ENCODE measurements at places on chromosomes 2 and 18. TPM values are rescaled to one million over a fixed set of nuclear protein-coding genes. Genes with fewer than 3 reads are reported as not detected.

The HJURP gene
- 33.9 TPM for total RNA-seq

GRCh38 chr18:74977041-74977440 is 231.9 kb downstream of the PTGR3 start:
- DNase-seq: no peak

The IL36A gene
- not detected for total RNA-seq

GRCh38 chr2:1618974-1619373 is 125.3 kb downstream of the PXDN start:
- no peak for DNase-seq

The DNPEP gene
- total RNA-seq: 76.8 TPM

DNA sequence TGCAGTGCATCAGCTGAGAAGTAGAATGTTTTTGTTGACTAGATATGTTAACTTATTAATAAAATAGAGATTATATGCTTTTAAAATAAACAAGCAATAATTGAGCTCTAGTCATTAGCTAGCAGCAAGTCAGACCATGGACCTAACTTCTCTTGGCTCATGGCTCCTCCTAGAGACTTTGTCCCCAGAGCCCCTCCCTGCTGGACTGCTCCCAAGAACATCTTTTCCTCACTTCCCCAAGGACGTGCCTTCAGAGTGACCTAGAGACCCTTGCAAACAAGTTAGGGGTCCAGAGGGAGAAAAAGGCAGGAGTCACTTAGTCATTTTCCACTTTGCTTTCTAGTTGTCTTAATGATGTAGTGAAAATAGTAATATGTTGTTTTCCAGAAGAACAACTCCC is 312.5 kb upstream of the NRP2 start:
- DNase-seq: no peak

- DNase-seq: no peak
Measured at GRCh38 chr2:16713011-16713423, 47.4 kb upstream of the CYRIA start.

DNA sequence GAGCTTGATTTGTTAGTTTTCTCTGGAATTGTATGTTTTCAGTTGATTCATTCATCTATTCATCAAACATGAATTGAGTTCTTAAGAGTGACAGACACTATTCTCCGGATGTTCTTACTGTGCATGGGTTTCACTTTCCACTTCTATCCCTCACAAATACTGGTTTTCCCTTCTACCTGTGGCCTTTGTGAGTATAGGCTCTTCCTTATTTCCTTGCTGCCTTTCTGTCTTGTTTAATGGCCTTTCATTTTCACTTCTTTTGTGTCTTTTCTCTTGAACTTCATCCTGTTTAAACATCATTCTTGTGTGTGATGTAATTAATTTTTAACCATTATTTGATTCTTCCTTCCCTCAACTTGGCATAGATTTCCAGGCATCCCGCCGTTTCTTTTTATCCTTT is 90.7 kb downstream of the CRIM1 start:
- no peak for DNase-seq

GRCh38 chr18:42068030-42068429 is 113.0 kb downstream of the PIK3C3 start:
- peak; percentile 87 for DNase-seq

The GAD1 gene
- 4.4 TPM for total RNA-seq

DNA sequence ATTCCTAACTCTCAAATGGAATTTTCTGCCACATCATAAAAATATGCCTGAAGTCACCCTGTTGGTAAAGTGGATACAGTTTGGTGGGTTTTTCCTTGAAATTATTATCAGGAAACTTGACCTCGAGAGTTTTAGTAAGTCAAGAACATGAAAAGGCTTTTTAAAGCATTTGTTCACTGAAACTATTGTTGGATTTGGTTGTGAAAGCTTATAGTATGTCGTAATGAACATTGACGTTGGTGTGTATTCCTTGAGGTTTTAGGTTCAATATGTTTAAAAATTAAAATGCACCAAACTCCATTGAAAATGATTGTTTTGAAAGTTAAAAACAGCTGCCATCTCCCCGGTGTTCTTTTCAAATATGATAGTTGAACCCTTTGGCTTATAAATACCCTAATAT is 30.8 kb downstream of the AOX1 start:
- DNase-seq: no peak

- no peak for DNase-seq
Measured at GRCh38 chr18:31814132-31814531, 53.5 kb upstream of the SLC25A52 start.

The ERICH2 gene
- not detected for total RNA-seq

DNA sequence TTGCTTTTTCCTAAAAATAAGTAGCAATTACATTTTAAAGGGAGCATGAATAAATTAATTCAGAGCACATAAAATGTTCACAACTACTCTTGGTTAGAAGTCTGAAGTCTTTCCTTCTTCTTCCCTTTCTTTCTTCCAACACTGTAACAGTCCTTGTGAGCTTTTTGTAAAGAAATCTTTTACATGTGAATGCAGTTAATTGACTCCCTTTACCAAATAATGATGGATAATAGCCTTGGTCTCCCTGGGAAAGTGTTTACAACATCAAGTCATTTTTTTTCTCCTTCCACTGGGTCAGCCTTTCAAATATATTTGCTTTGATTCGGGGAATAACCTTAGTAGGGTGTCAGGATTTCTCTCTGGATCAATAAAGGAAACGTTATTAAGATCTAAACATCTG is 39.1 kb downstream of the CALCRL start:
- DNase-seq: no peak

The GPR35 gene
- total RNA-seq: 1.5 TPM

GRCh38 chr18:39380866-39381265 is 1815.3 kb upstream of the CELF4 start:
- no peak for DNase-seq

DNA sequence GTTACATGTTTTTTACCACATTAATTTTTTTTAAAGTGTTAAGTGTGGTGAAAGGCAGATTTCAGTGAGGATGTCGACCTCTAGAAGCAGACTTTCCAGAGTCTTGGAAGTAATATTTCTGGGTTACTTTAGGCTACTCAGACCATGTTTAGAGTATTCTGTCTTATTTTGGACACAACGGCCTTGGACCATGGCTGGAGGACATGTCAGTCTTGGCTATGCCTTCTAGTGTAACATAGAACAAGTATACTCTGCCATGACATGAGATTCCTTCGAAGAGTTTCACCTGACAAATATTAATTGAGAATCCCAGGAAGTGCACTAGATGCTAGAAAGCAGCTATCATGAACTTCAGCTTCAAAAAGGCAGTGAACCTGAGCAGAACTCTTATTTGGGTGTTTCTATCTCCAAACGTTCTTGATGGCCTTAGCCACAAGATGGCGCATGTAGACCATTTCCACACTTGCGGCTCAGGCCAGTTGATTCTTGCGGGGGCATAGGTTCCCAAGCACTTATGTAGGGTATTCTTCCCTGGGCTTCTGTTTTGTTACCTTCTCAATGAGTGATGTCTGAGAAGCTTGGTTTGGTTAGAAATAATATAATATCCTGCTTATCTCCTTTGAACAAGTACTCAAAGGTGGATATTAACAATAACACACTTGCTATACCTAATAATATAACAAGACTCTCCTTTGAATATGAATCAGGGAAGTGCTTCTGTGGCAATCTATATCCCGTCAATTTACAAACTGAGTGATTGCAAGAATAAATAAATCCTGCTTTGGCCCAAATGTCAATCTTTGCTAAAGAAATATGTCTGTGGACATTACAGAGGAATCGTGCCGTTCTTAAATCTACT is 62.0 kb downstream of the CACNB4 start:
- DNase-seq: peak; percentile 56

DNA sequence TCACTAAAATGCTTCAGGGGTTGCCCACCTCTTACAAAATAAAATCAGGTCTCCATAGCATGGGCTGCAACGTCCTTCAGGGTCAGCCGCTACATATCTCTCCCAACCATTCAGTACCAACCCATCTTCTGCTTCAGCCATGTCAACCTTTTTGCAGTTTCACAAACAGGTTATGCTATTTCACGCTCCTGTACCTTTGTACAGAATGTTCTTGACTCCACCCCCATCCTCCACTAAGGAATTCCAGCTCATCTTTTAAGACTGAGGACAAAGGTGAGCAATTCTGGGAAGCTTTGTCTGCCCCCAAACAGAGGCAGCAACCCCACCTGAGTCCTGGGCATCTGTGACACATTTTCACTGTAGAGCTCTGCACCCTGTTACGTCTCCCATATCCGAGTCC is 8.8 kb upstream of the EVA1A start:
- no peak for DNase-seq

DNA sequence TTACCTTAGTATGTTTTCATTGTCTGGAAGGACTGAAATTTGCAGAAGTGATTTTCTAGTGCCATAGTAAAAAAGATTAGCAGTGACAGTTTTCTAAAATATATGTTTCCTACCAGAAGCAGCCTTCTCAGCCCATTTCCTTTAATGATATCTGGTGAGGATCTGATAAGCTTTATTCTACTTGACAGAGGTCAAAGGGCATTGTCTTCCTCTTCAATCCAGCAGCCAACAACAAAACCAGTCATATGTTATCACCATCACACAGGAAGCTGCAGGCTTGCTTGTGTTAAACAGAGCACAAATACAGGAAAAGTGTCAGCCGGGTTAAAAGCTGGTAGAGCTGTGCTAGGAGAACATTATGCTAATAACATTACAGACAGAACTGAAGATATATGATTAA is 35.6 kb upstream of the ZSWIM2 start:
- DNase-seq: no peak

GRCh38 chr2:195319112-195319460 is 337.9 kb upstream of the SLC39A10 start:
- no peak for DNase-seq

The CNDP1 gene
- not detected for total RNA-seq

DNA sequence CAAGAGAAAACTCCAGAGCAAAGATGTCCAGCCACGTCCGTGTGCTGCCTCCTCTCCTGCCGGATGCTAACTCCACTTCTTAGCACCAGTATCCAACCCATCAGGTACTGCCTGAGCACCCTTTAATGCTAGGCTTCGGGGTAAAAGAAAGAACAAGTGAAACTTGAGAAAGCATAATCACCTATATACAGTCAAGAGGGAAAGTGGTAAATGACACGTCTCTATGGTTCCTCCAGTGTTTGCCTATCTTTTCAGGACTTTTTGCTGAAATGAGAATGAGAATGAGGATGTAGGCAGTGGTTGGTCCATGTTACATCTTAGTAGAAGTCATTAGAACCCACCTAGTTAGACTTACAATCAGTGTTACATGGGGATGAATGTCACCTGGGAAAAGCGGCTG is 47.9 kb downstream of the EPHA4 start:
- DNase-seq: no peak

DNA sequence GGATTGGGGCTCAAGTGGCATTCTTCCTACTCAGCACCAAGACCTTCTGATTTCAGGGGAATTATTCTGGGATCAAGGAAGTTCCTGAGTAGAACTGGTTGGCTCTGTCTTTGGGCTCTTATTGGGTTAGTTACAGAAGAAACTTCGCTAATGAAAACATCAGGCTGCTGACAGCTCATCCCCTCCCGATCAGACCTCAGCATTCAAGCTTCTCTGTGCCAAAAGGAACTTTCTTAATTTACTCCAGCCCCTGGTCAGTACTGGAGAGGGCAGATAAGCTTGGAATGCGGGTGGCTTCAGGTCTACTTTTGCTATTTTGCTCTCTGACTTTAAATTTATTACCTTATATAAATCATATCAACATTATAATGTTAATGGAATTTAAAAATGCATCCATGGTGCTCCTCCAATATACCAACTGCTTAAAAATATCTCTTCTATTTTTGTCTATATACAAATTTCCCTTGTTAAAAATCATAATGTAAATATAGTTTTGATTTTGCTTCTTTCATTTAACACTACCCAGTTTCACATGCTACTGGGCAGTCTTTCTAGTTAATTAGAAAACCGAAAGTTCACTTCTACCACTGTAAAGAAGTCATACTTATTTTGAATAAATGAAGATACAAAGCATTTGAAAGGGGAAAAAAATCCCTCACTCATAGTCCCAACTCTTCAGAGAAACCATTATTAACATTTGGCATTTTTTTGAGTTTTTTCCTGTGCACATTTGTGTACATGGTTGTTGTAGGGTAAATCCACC is 34.4 kb downstream of the PCARE start:
- DNase-seq: no peak

GRCh38 chr2:221335219-221335752 is 236.8 kb downstream of the EPHA4 start:
- DNase-seq: no peak

The POMC gene
- total RNA-seq: not detected

- no peak for DNase-seq
Measured at GRCh38 chr2:8615252-8615575, 66.6 kb upstream of the ID2 start.

DNA sequence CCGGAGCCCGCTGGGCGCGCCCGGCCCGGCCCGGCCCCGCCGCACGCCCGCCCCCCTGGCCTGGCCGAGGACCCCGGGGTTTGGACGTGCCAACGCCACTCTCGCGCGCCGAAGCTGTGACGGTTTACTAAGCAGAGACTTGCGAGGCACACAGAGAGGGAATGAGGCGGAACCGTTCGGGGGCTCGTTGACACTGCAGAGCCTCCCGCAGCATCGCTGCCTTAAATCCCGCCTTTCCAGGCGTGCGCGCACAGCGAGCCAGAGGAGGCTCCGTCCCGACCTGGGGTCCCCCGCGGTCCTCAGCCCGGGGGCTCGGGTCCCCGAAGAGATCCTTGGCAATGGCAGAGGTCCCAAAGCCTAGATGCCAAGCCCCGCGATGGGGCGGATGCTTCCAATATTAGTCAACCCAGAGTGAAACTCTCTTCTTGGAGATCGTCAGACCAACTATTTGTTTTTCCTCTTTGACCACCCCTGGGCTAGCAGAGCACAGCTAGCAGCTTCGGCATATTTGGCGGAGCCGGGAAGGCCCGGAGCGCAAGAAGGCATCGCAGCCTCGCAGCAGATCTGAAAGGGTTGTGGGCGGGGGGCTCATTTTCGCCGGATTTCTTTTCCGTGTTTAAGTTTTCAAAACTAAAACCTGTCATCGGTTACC is at the start of gene ZNF385B:
TSS of gene ZNF385B (minus strand) at position 197 of the 652 bp plus-strand sequence.
- DNase-seq: peak; percentile 20

The COLEC11 gene
- total RNA-seq: 5.2 TPM

GRCh38 chr2:36820942-36821605 is 124.6 kb downstream of the VIT start:
- no peak for DNase-seq

The ERBB4 gene
- 0.10 TPM for total RNA-seq

DNA sequence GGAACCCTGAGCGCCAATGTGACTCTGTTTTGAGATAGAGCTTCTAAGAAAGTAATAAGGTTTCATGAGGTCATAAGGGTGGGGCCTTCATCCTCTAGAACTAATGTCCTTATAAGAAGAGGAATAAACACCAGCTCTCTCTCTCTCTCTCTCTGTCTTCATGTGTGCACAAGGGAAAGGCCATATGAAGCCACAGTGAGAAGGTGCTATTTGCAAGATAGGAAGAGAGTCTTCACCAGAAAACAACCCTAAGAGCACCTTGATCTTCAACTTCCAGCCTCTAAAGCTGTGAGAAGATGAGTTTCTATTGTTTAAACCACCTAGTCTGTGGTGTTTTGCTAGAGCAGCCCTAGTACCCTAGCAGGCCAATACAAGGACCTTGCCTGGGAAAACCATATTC is 55.8 kb downstream of the DOCK10 start:
- DNase-seq: no peak
